ENCODE measurements at places on chromosomes 5 and 9.

- DNase-seq: peak; percentile 45
These were observed 11.1 kb downstream of the TTC39B start for GRCh38 chr9:15295761-15296405.

DNA sequence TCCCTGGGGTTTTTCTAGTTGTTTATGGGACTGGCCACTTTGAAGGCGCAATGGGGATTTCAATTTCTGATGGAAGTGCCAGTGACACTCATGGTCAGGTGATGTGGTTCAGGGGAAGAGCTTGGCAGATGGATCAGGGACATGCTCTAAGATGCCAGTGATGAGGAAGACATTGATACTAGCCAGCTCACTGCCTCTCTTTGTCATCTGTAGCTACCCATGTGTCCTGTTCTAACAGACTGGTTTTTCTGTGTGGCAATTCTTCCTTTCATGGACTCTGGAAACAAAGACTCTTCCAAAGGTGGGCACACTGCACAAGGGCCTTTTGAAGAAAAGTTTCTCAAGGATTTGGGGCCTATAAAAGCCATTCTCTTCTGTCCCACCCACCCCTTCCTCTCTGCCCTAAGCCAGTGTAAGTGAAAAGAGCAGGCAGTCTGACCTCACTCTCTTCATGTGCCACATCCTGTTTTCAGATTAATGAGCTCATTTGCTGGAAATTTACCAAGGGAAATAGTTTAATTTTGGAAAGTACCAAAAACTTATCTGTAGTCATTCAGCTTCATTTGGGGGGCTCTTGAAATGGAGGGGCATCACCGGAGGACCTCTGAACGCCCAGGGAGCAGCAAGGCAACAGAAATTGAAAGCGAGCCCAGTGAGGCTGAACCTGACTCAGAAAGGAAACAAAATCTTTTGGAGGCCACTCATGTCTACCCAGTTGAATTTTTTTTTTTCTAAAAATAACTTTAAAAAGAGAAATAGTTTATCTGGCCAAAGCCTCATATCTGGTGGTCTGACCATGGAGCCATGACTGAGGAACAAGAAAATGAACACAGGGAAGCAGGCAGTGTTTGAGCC lies 4.9 kb upstream of the TRAF1 start:
- DNase-seq: peak; percentile 66

GRCh38 chr9:121312169-121312568 lies 44.2 kb downstream of the GSN start:
- DNase-seq: no peak

DNA sequence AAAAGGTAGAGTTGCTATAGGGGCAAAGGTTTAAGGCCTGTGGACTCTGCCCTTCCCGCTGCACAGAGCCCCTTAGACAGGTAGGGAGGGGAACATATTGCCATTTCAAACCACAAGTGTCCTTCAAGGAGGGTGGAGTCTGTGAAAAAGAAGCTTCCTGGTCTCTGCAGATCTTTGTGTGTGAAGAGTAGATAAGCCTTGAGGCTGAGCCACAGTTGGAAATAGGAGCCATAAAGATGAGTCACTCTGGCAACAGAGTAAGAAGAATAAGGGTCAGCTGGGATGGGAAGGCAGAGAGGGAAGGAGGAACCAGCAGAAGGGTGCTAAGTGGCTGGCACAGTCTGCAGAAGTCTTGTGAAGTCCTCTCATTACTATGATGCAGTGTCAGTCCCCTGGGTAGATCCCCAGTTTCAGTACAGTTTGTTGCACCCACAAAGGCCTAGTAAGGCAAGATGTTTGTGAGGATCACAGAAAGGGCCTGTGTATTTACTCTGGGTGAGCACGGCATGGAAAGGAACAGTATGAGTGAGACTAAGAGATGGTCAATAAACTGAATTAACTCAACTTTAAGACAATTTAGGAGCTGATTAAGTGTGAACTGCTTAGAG lies 18.1 kb downstream of the GRXCR2 start:
- peak; percentile 61 for DNase-seq

GRCh38 chr9:134929193-134930158 lies 11.8 kb upstream of the FCN1 start:
- no peak for DNase-seq

DNA sequence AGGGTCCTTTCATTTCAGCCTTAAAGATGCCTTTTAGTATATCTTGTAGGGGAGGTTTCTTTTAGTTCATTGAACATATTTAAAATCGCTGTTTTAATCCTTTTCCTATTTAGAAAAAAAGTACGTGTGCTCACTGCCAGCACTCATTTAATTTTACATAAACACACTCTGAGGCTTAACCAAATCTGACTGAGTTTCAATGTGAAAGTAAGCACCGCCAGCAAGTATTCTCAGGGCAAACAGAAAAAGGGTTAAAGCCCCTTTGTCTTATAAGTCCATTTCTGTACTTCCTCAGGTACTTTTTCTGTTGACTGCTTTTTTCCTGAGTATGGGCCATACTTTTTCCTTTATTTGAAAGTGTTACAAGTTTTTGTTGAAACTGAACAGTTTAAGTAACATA lies 31.8 kb downstream of the SMC5 start:
- no peak for DNase-seq

GRCh38 chr9:125971050-125971449 lies 223.9 kb downstream of the PBX3 start:
- no peak for DNase-seq

GRCh38 chr5:89570557-89570956 lies 687.6 kb upstream of the MEF2C start:
- no peak for DNase-seq

GRCh38 chr5:111695991-111696390 lies 61.0 kb downstream of the NREP start:
- no peak for DNase-seq

DNA sequence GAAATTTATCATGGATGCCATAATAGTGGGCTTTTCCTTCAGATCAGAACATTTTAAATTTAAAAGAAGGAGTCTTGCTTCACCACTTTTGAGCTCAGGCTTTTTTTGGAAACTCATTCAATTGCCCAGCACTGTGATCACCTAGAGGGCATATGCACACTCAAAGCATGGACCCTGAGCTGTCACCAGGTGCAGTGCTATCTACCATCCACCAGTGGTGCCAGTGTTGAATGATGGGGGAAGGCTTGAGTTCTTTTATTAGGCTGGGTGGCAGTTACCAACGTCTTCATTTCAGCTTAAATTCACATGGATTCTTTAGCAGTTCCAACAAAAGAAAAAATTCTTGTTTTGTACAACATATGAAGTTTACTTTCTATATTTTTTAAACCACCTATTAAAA lies 164.1 kb downstream of the CFAP90 start:
- DNase-seq: no peak

DNA sequence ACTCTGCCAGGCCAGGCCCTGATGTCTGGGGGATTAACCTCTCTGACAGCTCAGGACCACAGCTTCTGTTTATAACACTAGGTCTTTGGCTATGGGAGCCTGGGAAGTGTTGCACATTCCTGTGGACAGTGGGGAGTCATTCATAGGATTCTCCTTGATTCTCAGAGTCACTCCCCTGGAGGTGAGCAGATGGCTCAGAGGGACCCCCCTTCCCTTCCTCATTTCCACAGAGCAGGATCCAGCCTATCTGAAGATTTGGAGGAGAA lies 60.2 kb downstream of the NRG2 start:
- no peak for DNase-seq

DNA sequence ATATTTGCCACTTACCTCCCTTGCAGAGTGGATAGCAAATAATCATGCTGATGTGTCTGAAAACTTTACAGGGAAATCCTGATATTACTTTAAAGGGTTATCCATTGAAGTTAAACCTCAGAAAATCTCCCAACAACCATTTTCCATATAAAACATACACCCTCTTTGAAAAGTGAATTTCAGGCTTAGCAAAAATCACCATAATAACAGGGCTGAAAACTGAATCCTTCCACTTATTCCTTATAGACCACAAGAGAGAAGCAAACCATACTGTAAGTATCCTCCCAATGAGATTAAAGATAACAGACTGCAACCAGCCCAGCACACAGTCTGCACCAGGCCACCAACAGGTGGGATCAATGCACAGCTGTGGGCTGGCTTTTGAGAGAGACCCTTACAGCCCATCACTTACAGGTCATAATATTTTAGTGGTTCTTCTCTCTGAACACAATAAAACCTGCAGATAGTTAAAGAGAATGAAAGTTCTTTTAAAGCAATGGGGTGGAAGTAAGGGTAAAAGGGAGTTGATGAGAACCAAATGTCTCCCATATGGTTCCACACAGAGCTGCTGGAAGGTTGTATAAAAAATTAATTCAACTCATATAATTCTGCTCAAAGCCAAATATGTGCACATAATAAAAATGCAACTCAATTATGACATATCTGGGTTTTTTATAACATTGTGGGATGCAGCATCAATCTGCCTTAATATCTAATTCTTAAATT lies 376.2 kb upstream of the GRAMD2B start:
- DNase-seq: no peak

GRCh38 chr9:2741441-2742158 lies 24.3 kb downstream of the KCNV2 start:
- no peak for DNase-seq

DNA sequence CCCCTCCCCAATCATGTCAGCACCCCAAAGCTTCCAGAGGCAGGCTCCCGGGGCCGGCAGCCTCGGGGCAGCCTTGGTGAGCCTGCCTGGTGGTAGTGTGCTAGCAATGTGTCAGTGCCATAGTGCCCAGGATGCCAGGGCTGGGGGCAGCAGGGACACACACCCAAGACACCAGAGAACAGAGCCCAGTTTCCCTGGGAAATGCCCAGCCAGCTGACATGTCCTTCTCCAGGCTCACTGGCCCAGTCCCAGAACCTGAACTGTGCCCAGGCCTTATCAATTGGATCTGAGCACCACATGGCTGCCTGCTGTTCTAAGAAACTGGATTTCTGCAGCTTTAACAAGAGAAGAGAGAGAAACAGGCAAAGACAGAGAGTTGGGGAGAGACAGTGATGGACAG lies 74.9 kb upstream of the LRRTM2 start:
- no peak for DNase-seq

- DNase-seq: peak; percentile 67
These were observed 7.6 kb downstream of the IFNB1 start for GRCh38 chr9:21070171-21070571.

DNA sequence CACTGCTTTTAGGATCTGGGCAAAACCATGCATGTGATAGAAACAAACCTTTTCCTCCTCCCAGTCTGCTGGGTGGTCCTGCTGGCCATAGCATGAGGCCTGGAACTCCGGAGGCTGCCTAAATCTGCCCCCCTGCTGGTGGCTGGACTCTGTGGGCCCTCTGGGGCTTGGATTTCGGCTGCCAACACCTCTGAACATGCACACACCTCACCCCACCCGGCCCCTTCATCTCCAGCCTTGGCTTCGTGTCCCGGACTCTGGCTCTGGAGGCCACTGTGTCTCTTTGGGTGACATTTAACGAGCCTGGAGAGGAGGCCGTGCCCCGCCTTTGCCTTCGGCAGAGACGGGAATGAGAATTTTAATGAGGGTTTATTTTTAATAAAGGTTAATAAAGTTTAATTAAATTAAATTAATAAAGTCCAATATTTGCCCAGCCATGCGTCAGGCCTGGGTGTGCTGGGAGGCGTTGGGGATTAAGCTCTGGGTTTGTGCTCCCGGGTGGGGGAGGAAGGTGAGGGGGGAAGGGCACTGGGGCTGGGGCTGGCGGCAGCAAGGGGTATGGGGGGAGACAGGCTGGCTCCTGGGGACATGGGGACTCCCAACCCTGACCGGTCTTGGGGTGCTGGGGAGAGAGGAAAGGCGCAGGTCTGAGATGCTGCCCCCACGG lies 251.8 kb downstream of the PBX3 start:
- no peak for DNase-seq

DNA sequence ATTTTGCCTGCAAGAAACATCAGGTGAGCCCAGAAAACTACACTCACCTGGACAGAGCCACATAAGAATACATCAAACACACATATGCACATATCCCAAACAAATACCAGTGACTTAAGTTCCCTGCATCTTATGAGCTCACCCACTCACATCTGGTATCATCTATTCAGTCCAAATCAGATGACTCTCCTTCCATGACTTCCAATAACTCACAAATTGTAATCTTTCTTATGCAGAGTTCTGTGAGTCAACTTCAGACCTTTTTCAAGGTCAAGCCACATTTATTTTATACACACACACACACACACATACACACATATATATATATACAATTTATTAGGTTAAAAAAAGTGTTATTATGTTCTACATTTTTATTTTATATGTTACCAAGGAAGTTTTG lies 1711.9 kb upstream of the CDH9 start:
- DNase-seq: no peak

- DNase-seq: no peak
These were observed 216.6 kb upstream of the EFNA5 start for GRCh38 chr5:107887166-107887943.

DNA sequence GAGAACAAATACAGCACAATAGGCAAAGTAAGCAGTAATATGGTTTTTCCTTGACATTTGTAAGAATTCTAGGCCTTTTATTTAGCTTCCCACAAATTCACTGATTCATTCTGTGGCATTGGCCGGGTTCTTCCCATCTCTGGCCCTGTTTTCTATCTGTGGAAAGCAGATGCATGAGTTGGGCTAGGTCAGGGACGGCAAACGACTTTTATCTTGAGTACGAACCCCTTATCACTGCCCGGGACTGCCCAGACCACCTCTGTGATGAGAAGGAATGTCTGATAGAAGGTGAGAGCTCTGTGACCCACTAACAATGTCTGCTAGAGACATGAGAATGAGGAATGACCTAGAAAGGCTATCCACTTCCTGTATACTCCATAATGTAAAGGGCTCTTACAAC lies 35.4 kb upstream of the ADAM19 start:
- DNase-seq: no peak

- DNase-seq: no peak
These were observed 249.5 kb downstream of the PRELID2 start for GRCh38 chr5:145585443-145586148.

Data from H4 (cell line).